PC-9 (cell line): ENCODE measurements at places on chromosomes 5 and 9.

DNA sequence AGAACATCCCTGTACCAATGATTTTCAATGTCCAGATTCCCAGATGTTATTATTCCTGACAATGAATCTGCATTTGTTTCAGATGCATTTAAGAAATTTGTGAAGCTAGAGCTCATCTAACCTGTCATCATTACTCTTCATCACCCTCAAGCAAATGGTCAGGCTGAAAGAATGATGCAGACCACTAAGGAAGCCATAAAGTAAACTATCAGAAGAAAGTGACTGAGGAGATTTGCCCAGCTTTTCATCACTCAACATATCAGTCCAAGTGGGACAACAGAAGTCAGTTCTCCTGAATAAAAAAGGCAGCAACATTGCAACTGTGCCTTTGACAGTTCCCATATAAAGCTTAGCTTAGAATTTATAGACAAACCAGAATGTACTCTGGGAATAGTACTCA, 419.9 kb downstream of the PDE4D start:
- no peak for DNase-seq

DNA sequence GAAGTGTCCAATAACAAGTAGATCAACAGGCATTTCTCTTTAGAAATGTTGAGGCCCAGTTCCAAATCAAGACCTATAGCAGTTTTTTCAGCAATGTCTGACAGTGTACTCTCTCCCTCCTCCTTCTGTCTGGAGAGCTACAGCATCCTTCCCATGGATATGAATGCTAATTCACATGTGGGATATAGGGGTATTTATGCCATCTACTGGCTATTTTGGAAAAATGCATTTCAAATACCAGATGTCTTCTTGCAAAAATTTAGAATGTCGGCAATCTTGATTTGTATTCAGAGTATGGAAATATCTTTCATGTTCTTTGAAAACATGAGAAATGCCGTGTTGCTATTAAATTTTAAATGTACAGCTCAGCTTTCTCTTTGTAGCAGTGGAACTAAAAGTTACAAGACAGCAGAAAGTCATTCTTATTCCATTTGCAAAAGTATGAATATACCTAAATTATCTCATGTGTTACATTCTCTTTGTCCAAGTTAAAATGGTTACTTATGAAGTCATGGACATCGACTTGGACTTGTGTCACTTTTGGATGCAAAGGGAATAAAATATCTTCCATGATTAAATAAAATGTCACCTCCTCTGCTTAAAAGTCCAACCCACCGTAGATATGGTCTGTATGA, 647.8 kb downstream of the TAF11L14 start:
- DNase-seq, result no peak

- DNase-seq, result no peak
These were observed 293.0 kb downstream of the CDH12 start for GRCh38 chr5:22560147-22560546.

GRCh38 chr9:90722071-90722470, 79.4 kb upstream of the DIRAS2 start:
- DNase-seq, result no peak

DNA sequence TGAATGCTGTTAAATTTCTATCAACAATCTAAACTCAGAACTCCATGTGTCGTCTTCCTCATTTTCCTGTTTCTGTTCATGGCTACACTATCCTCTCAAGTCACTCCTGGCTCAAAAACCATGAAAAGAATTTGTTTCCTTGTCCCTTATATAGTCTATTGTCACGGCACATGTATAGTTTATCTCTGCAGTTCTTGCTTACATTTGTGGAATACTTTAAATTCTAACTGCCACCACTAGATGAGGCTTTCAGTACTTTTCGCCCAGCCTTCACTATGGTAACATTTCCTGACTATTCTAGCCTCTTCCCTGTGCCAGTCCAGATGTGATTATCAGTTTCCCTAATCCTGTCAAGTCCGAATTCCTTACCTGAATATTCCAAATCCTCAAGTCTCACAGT, 34.6 kb downstream of the PKD2L2 start:
- DNase-seq, result no peak

- no peak for DNase-seq
These were observed 70.0 kb downstream of the RXRA start for GRCh38 chr9:134396258-134396742.
